ENCODE measurements at places on chromosomes 2 and 18. TPM values are rescaled to one million over a fixed set of nuclear protein-coding genes. Genes with fewer than 3 reads are reported as not detected.
A peak's percentile ranks its signal among the peaks of the same experiment; 100 is the strongest.

GRCh38 chr18:22005191-22005841, 164.1 kb upstream of the GATA6 start:
- DNase-seq, result no peak

Gene ALPI
- total RNA-seq, result not detected

Gene COLEC12
- total RNA-seq, result 0.20 TPM

DNA sequence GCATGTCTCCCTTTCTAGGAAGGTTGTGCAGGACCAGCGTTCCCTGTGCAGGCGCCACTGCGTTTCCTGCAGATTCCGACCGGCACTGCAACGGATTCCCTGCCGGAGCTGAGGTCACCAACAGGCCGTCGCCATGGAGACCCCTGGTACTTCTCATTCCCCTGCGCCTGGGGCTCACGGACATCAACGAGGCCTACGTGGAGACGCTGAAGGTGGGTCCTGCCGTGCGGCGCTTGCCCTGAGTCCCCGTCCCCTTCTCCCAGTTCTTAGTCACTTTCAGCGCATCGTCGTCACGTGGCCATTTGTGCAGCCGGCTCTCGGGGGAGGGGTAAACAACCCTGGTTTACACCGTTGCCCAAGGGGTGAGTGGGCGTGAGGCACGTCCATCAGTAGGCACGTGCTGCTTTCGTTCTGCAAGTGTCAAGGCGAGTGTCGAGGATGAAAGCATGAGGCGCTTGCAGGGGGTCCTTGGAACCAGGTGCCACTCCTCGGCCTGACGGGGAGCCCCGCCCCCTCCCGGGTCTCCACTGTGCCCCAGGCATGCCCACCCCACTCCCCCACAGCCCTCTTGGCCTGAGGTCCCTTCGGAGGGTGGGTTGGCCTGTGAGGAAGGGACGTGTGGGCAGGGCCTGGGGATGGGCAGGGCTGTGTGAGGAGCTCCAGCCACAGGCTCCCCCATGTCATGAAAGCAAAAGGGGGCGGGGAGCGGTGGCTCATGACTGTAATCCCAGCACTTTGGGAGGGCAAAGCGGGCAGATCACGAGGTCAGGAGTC, 19.8 kb downstream of the DTYMK start:
- no peak for DNase-seq

Gene ASIC4
- 5.4 TPM for total RNA-seq

- DNase-seq, result no peak
Measured at GRCh38 chr2:74239346-74239745, 40.9 kb downstream of the MTHFD2 start.

GRCh38 chr18:40079786-40080185, 1875.2 kb upstream of the PIK3C3 start:
- DNase-seq, result no peak

DNA sequence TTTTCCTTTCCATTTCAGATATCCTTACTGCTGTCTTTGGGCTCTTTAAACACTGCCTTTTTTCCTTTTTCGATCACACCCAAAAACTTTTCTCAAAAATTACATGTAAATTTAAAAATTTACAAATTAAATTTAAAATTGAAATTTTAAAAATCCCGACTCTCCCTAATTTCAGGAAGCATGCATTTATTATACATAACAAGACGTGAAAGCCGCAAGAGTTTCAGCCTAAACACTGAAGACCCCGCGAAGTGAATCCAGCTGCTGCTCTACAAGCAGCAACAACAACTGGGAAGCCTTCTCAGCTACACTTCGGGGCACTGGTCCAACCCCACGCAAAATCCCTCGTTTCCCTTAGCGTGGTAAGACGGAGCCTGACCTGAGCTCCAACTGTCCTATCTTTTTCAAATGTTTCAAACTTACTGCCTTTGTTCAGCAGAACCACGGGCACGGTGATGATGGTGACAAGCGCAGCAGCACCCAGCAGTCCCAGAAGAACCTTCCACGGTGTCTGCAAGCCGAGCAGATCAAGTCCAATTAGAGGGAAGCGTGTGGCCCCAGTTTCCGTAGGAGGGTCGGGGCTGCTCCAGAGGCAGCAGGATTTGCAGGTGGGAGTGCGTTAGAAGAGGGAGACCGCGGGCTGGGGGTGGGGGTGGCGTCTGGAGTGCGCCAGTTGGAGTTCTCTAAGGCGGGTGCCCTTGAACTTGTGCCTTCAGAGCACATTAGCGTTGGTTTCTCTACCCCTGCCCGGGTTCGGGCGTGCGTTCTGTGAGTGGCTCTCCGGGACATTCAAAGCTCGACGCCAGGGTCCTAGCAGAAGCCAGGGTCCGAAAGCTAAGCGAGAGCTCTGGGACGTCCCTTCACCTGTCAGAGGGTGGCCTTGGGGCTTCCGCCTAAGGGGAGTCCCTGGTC, 783 bp downstream of the DPP4 start:
- DNase-seq, result peak; percentile 20

All from glutamatergic neuron (in vitro differentiated cells).